ENCODE measurements at places on chromosomes 1 and 21.

DNA sequence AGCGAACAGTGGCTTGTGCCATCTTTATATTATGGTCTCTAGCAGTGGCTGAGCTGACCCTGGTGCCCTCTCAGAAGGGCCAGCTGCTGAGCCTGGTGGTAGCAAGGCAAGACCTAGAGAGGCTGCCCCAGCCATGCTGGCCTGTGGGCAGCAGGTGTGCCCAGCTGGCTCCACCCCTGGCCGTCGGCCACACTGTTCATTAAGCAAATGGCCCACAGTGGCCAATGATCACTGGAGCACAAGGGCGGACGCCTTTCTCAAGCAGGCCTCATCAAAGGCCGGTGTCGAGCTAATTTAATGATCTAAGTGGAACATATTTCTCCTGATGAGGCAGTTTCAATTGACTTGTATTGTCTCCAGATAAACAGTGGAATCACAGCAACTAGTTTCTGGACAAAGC lies 89.4 kb downstream of the GRIK3 start:
- no peak for DNase-seq

- no peak for DNase-seq
Observed at GRCh38 chr21:28822486-28823335, 170.0 kb downstream of the LTN1 start.

DNA sequence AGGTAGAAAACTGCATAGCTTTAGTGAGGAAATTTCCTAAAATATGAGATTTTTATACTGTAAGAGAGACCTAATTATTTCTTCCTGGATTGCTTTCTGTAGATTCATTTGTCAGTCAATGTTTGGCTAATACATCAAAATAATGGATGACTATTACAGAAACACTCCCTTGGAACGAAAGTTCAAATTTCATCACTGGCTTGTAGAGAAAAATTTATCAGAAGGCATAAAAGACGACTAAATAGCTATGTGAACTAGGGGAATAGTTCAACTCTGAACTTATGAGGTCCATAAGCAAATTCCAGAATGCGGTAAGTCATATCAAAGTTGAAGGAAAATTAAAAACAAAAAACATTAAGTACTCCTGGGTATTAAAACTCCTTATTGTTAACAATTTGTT lies 36.0 kb downstream of the WNT2B start:
- no peak for DNase-seq

GRCh38 chr1:234987415-234988154 lies 141.1 kb downstream of the TOMM20 start:
- DNase-seq, result no peak

GRCh38 chr1:115123116-115123515 lies 33.8 kb upstream of the TSPAN2 start:
- DNase-seq, result no peak

GRCh38 chr1:28392027-28392652 lies 22.6 kb downstream of the PHACTR4 start:
- no peak for DNase-seq
